ENCODE measurements at places on chromosomes 1 and 21.

DNA sequence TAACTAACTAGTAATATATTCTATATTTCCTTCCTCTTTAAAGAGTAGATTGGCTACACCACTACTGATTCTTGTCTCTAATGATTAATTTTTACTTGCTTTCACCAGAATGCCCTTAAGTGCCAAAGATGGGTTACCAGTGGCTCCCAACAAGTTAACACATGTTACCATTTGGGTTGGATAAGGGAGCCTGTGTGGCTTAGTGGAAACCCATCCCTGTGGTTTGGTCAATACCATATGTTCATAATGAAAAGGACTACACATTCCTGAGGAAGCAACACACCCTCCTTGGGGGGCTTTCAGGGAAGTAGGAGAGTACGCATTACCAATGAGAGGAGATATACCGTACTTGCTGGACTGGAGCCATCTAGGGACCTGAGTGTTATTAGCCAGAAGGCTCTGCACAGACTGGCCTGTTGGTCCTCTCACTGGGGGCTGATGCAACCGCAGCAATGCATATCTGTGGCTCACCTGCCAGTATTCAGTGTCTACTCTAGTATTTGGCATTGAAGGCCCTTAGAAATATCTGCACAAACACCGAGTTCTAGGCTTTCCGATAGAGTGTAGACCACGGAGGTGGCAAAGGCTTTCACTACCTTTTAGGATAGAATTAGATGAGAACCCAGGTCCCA is 29.3 kb upstream of the PLXNA2 start:
- no peak for DNase-seq

DNA sequence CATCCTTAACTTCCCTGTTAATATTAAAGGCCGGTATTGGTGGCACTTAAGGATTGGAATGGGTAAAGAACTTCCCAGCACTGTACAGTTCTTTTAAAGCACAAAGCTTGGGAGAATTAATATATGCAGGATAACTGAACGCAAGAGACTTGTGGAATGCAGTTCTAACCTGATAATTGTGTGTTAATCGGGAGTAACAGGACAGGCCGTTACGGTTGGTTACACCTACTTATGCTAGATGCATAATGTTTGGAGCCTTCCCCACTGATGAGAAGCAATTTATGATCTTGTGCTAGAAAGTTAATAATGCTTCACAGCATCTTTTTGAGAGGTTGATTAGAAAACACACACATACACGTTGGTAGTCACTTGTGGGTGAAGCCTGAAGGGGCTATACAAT is 7.0 kb downstream of the CHTOP start:
- no peak for DNase-seq

DNA sequence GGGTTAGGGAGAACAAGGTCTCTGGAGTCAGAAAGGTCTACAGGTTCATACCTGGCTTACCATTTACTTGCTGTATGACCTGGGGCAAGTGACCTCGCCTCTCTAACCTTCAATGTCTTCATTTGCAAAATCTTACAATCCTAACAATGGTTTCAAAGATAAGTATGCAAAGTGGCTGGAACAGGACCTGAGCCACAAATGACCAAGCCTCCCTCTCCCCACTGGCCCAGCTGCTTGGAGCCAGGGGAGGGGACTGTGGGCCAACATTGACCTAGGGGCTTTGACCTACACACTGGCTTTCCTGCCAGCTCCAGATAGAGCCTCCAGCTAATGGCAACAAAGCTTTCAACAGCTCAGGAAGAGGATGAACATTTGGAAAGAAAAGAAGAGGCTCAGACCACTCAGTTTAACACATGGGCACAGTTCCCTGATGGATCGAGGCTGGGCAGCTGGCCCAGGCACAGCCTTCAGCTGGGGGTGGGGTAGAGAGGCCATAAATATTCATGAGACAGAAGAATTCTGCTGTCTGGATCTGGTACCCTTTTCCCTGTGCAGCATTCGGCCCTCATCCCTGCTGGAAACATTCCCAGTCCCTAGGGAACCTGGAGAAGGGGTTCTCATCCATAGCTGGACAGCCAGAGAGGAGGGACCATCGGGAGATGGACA is 12.9 kb downstream of the PTAFR start:
- DNase-seq: no peak

DNA sequence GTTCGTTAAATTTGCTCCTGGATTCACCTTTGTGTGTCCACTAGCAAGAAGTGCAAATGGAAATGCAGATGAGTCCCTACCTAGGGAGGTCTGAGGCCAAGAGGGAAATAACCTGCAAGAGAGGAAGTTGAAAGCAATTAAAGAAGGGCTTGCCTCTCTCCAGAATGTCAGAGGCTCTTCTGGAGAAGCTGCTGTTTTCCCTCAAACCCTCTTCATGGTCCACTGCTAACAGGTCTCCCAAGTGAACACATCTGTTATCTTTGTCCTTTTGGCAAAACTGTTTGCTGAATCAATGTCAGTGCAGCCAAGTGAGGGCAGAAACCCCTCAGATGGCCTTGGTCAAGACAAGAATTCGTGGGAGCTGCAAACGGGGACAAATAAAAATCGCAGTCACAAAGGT is 177.3 kb upstream of the PLXNA2 start:
- no peak for DNase-seq

DNA sequence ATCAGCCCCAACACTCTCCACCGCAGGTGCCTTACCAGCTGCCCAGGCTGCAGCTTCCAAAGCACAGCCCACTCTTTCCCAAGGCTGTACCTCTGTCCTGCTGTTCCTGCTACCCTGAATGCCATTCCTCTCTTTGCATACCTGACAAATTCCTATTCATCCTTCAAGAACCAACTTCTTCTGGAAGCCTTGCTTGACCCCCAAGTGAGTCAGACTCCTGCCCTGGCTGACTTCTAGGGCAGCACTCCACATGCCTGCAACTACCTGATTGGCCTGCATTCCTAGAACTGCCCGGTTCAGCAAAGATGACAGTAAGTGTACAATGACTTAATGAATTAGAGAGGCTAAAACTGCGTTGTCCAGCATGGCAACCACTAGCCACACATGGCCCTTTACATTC is 20.8 kb upstream of the PDZK1IP1 start:
- no peak for DNase-seq

DNA sequence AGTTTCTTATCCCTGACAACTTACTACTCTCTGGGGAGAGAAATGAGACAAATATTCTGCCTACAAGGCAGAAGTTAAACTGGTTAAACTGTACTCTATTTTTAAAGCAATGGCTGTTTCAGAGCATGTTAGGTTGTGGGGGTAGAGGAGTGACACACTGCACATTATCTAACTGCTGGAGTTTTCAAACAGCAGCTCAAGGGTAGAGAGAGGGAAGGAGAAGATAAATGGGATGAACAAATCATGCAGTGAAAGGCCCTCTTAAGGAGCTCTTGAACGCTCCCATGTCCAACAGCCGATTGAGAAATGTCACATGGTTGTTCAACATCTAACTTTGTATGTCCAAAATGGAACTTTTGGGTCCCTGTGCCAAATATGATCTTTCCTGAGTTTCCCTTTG is 14.0 kb upstream of the IFI44L start:
- DNase-seq: no peak

DNA sequence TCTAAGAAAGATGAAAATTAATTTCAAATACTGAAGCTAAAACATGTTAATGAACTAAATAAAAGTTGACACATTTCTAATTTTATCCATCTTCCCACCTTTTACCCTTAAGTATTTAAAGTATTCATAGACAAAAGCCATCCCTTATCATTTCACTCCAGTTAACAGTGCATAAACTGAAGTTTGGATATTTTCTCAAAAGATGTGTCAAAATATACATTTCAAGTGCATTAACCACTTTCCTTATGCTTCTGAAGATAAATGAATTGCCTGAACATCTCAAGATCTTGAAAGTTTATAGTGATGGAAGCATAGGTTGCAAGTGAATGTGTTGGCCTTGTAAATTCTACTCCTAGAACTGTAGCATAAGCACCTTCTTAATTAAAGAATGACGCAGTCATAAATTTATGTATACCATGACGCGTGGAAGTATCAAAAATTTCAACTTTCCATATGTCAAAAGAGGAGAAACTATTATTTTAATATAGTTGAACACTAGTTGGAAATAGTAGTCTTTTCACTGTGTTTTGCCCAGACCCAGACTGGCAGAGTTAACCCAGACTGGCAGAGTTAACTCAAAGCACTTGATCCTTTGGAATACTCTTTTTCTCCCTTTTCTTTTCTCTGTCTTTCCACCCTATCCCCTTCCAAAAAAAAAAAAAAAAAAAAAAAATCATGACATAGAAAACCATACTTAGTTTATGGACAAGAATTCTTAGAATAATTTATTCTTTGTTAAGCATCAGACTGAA is 282.6 kb upstream of the C1orf105 start:
- no peak for DNase-seq

DNA sequence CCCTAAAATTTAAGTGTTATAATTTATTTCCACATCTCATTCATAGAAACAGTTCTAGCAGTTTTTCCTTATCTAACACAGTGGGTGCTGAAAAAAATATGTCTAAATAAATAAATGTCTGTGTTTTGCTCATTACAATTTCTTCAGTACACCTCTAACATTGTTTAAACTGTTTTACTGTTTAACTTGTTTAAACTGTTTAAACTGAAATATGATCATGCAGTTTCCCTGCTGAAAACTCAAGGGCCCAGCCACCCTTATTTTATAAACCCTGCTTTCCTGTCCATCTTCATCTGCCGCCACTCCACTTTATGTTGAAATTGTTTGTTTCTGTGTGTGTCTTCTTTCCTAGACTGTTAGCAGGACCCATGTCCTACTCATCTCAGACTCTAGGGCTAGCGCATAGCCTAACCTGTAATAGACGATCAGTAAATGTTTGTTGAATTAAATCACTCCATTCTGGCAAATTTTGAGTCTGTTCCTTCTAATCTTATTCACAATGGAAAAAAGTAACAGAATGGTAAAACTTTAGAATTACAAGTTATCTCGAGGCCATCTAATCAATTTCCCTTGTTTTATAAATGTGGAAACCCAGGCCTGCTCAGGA is 9.4 kb upstream of the PIK3C2B start:
- peak; percentile 5 for DNase-seq

DNA sequence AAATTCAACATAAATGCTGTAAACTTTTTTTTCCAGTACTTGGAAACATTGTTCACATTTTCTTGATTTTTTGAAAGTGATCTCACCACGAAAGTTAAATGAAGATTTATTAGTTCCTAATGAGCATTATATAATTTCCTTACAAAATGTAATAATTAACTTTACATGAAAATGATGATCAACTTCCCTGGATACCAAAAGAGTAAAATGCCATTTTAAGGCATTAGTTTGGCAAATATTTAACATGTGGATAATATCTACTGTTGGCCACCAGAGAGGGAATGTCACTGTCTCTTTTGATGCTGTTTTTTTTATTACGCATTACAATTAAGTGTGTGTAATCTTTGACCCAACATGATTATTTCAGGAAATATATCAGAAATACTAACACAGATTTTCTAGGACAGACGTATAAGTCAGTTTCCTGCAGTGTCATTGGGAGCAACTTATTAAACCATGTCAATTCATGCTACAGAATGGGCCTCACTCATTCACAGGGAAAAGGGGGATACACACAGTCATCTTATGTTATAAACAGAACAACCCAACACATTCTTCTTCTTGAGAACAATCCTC is 903.9 kb upstream of the ADGRL2 start:
- no peak for DNase-seq

DNA sequence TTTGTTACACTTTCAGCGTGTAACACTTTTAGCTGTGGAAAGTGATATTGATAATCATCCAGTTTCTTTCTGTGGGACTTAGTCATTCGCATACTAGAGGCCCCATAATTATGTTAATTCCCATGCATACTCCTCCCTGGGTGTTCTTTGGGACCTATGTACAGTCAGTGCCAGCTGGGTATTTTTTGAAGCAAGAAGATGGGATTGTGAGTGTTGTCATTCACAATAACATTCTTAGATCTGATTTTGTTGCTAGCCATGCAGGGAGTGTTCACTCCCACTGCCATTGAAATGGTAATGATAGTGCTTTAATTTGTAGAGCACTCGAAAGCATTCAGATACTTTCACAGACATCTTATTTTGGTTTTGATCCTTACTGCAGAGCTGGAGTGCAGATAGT is 11.6 kb downstream of the SARS1 start:
- DNase-seq: no peak

GRCh38 chr1:160708118-160708517 is 3.5 kb downstream of the CD48 start:
- DNase-seq: no peak

DNA sequence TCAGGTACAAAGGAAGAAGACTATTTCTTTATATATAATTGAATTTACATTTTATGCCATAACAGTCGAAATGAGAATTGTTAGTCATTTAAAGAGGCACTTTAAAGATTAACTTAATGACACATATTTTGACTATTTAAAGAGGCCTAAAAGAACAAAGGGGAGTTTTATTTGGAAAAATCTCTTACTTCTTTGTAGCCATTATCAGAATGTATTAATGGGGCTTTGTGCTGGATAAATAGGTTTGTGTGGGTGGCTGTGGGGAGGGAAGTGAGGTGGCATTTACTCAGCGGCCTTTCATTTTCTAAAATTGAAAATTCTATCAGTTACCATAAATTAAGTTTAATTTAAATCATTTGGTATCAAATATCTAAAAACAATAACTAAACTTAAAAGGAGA is 462.2 kb upstream of the CXADR start:
- DNase-seq: no peak

- DNase-seq: no peak
Measured at GRCh38 chr1:183293241-183293640, 107.2 kb downstream of the LAMC2 start.

DNA sequence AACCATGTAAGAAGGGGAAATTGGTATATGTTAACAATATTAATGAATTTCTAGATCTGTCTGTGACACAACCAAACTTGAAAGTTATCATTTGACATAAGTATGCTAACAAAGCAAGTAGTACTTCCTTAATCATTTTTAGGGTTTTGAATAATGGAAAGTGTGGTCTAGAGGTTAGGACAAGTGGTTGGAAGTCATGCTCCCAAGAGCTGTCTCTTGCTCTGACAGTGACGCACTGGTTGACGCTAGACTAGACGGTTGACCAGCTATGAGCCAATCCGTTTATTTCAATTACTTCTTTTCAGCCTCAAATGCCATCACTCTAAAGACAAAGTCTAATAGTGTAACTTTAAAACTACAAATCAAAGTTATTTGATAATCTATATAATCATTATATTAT is 20.7 kb upstream of the RGS1 start:
- DNase-seq: no peak

DNA sequence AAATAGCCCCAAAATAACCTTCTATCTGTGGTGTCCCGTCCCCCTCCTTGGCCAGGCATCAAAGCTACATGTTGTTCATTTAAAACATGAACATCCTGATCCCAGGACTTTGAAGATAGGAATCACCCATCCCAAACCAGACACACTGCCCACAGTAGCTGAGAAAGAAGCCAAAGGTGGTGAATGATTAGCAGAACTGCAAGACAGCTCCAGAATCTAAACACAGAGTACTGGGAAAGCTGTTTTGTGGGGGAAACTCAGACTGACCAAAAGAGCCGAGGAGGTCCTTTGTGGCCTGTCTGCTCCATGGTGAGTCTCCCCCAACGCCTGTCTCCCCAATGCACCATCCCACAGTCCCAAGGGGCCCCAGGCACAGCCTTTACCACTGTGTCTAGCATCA is 7.3 kb upstream of the TEDDM1 start:
- DNase-seq: no peak

- no peak for DNase-seq
Measured at GRCh38 chr1:207830788-207831187, 78.9 kb downstream of the CD46 start.

Measured in NCI-H2029 (cell line).